ENCODE measurements at places on chromosomes 3 and 15.

DNA sequence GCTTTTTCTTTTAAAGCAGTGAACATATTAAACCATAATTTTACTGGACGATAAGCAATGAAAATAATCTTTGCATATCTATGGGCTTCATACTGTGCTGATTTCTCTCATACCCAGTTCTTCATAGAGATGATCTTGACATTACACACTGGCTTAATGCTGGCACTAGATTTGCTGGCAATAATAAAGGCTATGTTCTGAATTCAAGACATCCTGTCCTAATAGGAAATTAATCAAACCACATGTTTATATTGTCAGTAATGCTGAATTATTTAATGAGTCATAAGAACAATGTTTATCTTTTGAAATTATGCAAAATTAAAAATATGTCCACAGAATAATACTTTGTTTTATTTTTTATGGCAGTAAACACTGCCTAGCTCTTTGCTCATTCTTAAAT, 643.2 kb downstream of the OTOL1 start:
- DNase-seq: no peak

DNA sequence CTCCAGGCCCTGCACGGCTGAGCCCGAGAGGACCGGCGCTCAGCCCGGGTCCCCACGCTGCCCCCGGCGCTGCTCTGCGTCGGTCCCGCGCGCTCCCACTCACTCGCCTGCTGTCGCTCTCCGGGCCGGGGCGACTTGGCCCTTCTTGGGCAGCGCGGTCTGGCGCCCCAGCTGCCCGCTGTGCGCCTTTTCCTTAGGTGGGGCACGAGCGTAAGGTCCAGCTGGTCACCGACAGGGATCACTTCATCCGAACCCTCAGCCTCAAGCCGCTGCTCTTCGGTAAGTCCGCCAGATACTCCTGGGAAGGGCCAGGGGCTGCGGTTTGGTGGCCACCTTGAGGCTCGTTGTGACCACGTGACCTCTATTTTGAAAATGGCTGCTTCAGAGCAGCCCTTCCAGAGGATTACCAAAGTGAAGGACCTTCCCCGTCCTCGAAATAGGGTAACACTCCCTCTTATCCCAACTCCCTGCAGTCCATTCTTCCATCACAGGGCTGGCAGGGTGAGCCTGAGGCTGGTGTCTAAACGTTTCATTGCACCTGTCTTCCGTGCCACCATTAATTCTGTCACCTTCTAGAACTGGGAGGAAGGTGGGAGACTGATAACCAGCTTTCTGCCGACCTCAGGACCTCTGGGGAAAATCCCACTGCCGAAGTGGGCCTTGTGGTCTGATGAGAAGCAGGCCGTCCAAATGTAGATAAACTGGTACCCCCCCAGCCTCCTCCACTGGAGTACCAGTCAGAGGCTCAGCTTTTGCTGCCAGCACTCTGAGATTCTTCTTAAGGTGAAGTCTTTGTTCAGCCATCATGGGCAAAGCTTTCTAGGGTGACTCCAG, 812 bp downstream of the P4HTM start:
- DNase-seq: no peak

- DNase-seq: no peak
Measured at GRCh38 chr3:40827942-40828688, 303.4 kb downstream of the ZNF621 start.

DNA sequence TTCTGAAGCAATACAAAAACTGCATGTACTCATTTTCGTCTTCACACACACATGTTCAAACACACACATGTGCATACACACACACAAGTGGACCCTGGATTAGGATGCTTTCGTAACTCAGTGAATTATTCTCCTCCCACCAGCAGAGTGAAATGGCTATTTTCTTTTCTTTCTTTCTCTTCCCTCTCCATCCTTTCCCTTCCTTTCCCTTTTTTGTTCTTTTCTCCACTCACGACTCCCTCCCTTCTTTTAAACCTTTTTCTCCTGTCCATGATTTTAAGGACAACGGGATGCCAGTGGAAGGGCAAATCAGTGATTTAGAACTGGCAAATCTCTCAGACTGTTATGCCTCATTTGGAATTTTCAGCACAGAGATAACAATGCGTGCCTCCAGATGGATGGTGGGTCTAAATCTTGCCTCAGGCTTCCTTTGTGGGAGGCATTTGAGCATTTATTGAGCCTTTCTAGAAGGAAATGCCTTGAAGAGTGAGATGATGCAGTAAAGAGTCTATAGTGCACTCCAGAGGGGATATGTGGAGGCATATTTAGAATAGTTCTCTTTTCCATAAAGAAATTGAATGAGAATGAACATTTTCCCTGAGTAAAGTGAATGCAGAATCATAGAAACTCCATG, 130.4 kb upstream of the SLC7A14 start:
- DNase-seq: no peak

GRCh38 chr15:60528530-60528929, 49.6 kb upstream of the ICE2 start:
- no peak for DNase-seq

DNA sequence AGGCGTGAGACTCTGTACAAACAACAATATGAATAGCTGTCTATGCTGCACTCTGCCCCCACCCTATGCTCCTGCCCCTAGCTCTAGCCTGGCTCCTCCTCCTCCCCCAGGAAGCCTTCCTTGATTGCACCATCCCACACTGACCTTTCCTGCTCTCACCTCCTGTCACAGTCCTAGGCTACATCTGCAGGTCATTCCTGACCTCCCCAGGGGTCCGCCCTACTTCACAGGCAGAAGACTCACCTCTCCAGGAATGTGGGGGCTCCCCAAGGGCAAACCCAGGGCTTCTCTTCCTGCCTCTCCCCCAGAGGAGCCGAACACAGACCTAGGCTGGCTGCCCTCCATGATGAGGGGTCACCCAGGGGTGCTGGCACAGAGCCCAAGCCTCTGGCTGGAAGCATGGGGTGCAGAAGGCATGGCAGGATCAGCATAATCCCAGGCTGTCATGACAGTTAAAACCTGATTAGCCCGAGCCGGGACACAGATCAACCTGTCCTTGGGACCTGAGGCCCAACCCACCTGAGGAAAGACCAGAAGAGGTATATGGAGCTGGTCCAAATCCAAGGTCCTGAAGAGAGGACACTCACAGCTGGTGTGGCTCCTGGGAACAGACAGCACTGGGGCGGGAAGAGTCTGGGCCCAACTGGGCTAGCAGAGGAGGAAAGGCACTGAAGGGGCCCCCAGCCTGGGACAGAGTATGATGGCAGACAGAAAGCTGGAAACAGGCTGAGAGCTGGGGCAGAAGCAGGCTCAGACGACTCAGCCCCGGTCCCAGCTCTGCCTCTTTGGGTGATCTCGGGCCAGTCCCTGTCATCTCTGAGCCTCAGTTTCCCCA, 5.9 kb downstream of the SEMA7A start:
- DNase-seq: no peak

- no peak for DNase-seq
Measured at GRCh38 chr3:108820586-108820985, 2.0 kb upstream of the TRAT1 start.

DNA sequence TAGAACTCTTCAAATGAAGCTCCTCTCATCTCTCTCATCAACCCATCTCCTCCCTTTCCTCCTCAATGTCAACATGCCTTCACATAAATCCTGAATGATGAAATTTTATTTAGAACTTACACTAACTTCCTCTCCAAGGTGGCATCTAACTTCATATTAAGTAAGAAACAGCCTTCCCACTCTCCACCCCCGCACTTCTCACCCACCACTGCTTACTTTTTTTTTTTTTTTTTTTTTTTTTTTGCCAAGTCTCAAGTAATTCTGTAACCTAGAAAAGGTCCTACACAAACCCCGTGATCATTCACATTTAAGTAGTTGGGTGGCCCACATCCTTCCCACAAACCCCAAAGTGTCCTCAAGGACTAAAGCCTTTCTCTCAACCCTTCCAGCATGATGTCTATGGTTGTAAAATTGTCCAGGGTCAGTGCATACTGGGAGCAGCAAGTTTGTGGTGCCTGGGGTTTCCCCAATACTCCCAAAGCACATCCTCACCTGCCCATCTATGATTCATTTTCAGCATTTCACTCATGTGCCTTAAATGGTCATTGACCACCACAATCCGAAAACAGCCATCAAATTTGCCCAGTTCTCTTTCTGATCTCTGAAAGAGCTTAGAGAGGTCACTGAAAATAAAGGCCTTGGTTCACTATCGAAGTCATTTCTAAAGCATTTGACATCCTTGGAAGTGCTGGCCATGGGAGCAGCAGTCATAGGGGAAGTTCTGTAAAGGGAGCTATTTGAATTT, 47.2 kb downstream of the CD86 start:
- DNase-seq: no peak

GRCh38 chr3:46916278-46916677, 38.8 kb downstream of the PTH1R start:
- no peak for DNase-seq
